ENCODE measurements at places on chromosomes 16 and 17. TPM values are rescaled to one million over a fixed set of nuclear protein-coding genes. Genes with fewer than 3 reads are reported as not detected.

DNA sequence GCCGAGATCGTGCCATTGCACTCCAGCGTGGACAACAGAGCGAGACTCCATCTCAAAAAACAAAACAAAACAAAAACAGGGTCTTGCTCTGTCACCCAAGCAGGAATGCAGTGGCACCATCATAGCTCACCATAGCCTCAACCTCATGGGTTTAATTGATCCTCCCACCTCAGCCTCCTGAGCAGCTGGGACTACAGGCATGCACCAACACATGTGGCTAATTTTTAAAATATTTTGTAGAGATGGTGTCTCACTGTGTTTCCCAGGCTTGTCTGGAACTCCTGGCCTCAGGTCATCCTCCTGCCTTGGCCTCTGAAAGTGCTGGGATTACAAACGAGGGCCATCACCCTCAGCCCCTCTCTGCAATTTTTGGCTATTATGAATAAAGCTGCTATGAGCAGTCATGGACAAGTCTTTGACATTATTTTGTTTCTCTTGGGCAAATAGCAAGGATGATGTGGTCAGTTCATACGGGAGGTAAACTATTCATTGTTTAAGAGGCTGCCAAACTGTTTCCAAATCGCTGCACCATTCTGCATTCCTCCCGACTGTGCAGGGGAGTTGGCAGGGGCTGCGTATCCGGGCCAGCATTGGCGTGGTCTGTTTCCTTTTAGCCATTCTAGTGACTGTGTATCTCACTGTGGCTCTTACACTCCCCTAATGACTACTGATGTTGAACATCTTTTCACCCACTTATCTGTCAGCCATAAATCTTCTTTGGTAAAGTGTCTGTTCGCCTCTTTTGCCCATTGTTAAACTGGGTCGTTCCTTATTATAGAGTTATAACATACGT is 21.1 kb downstream of the EIF4A3 start:
- H3K27ac ChIP-seq = no peak overlapping the region
- H3K4me1 ChIP-seq = no peaks in the 10 kb centered on the region
- no peaks in the 10 kb centered on the region for H3K36me3 ChIP-seq
- H3K27me3 ChIP-seq = peaks cover 2% of the 10 kb centered on the region

DNA sequence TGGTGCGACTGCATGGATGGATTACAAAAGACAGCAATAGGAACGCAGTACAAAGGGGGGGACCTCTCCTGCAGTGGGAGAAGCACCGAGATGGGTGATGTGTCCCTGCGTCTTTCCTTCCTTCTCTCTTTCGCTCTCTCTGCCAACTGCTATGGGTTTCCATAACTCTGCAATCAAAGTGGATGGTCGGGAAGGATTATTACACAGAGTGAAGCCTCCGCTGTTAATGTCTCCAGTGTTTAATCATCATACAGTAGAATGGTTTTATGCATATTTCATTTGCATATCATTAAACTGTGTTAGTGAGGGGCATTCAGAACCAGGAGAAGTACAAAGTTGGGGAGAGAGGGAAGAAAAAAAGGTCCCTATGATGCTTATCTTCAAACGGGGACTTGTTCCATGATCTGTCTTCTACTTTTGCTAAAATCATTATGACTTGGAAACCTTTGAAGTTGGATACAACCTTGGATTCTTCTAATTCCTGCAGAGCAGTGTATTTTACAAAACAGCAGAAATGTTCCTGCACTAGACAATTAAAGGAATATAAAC is 255.9 kb upstream of the PMFBP1 start:
- H3K27me3 ChIP-seq = no peaks in the 10 kb centered on the region
- H3K4me1 ChIP-seq = no peaks in the 10 kb centered on the region
- H3K36me3 ChIP-seq = no peaks in the 10 kb centered on the region
- H3K27ac ChIP-seq = no peak overlapping the region
- H3K4me3 ChIP-seq = no peak overlapping the region

GRCh38 chr16:64864232-64864809 is 257.5 kb downstream of the CDH11 start:
- H3K36me3 ChIP-seq = no peaks in the 10 kb centered on the region
- no peaks in the 10 kb centered on the region for H3K27me3 ChIP-seq
- H3K27ac ChIP-seq = no peak overlapping the region

DNA sequence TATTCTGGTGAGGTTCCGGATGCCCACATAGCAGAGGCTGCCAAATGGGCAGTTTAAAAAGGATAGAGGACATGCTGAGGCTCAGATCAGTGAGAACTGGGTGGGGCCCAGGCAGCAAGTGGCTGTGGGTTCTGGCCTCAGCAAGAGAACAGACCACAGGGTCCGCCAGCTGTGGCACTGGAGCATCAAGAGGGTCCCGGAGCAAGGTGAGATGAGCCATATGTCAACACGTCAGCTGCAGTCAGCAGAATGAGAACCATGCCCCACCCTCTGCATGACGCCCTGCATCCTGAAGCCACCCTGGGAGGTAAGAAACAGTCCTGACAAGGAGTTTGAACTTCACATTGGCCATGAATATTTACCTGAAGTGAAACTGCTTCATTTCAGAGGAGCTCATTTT is 20.1 kb upstream of the CCL5 start:
- H3K36me3 ChIP-seq = no peaks in the 10 kb centered on the region
- H3K4me3 ChIP-seq = no peak overlapping the region
- DNase-seq = no peak
- peaks cover 25% of the 10 kb centered on the region for H3K4me1 ChIP-seq
- peak overlapping the region; percentile 51 for H3K27ac ChIP-seq

DNA sequence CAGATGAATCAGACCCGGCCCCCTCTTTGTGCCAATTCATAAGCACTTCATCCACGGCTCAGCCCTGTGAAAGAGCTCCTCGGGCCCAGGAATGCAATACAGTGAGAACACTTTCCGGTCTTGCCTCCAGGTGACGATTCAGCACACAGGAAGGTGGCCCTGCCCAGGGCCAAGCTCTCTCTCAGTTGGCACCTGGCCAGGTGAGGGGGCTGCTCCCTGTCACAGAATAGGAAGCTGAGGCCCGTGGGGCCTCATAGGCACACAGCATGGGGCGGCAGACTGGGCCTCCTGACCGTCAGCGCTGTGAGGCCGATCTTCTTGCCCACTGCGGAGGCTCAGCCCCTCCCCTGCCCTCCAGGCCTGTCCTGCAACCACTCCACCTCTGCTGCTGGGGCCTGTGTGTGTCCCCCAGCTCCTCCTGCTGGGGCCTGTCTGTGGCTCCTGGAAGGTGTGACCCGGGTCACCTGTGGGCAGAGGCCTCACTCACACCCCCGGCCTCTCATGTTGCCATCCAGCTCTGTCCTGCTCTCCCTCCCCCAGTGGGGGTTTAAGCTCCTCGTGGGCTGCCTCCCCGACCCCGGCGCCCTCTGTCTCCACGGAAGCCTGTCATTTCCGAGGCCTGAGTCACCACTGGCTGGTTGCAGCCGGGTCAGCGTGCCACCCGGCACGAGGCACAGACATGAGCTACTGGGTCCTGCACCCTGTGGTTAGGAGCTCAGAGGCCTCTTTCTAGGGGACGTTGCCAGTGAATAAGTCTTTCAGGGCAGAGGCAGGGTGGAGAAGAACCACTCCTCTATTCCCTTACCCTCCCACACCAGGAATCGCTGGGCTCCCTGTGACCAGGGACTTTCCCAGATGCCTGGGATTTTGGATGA is 114.4 kb downstream of the SEC14L1 start:
- DNase-seq = no peak
- H3K27ac ChIP-seq = peak overlapping the region; percentile 3
- H3K27me3 ChIP-seq = peaks cover 41% of the 10 kb centered on the region
- no peaks in the 10 kb centered on the region for H3K36me3 ChIP-seq

DNA sequence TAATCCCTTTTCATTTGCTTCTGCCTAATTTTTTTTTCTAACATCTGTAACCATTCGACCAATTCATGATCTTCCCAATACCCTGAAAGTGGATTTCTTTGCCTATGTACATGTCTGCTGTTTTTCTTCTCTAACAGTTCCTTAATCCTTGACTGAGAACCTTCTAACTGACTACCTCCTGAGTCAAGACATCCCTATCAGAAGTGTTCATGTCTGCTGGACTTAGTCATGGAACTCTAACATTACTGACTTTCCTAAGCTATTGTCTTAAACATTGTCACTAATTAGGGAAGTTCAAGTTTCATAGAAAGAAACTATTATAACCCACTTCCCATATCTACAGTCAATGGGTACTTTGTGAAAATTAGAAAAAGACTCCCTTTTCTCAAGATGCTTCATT is 52.4 kb upstream of the IRX5 start:
- no peaks in the 10 kb centered on the region for H3K36me3 ChIP-seq
- no peaks in the 10 kb centered on the region for H3K4me1 ChIP-seq
- H3K27me3 ChIP-seq = peaks cover 8% of the 10 kb centered on the region

DNA sequence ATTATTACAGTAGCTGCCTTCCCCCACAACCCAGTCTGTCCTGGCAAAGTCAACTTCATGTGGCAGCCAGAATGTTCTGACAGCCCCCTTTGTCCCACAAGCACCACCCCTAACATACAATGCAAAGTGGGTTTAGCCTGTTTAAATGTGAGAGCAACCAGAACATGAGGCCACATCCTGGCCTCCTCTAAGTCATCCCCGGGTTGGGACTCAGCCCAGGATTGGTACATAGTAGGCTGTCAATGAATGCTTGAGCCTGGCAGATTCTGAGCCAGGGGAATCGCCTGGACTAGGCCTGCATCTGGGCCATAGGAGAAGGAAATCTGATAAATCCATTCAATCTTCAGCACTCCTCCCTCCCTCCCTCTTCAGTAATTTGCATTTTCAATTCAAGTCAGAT is 4.3 kb upstream of the ITGA3 start:
- H3K27me3 ChIP-seq = peaks cover 19% of the 10 kb centered on the region
- peaks cover 60% of the 10 kb centered on the region for H3K4me1 ChIP-seq
- peak overlapping the region; percentile 88 for H3K27ac ChIP-seq
- no peak for DNase-seq
- no peak overlapping the region for H3K4me3 ChIP-seq

DNA sequence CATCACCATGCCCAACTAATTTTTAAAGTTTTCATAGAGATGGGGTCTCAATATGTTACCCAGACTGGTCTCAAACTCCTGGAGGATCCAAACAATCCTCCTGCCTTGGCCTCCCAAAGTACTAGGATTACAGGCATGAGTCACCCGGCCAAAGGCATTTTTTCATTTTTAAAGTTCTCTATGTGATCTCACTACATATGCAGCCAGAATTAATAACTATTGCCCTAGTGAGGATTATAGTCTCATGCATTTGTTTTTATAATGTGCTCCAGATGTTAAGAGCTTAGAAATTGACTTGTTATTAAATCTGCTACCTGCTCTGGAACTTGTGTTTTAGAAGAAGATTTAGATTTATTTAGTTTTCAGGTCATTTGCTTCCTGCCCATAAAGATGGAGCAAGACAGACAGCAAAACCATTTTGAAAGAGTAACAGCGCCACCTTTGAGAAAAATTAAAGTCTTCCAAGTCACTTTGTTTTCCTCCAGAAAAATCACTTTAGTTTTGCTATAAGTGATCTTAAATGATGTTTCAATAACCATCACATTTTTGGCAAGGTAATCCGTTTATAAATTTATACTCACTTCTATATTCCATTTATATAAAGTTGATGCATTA is 79.5 kb downstream of the CA4 start:
- no peak overlapping the region for H3K27ac ChIP-seq
- no peaks in the 10 kb centered on the region for H3K27me3 ChIP-seq
- no peak overlapping the region for H3K4me3 ChIP-seq
- H3K36me3 ChIP-seq = peaks cover 70% of the 10 kb centered on the region
- no peak for DNase-seq
- H3K4me1 ChIP-seq = no peaks in the 10 kb centered on the region

The IRF8 gene
- 103 TPM for polyA plus RNA-seq

The NAGPA gene
- polyA plus RNA-seq = 14.8 TPM

The SDK2 gene
- 1.00 TPM for polyA plus RNA-seq

The SRL gene
- polyA plus RNA-seq = 1.8 TPM
